Colonic mucosa (tissue), 4 donors: ENCODE measurements at places on chromosomes 7 and 10. TPM values are rescaled to one million over a fixed set of nuclear protein-coding genes. Genes with fewer than 3 reads are reported as not detected.

BLOC1S2 gene
- total RNA-seq: 20.6 TPM

VSIR gene
- total RNA-seq: 41.2 TPM

GPR85 gene
- total RNA-seq: 0.15 TPM

PON3 gene
- 3.5 TPM for total RNA-seq

CALHM1 gene
- not detected for total RNA-seq

TBXAS1 gene
- 12.0 TPM for total RNA-seq

PNPLA8 gene
- total RNA-seq: 14.1 TPM
